ENCODE measurements at places on chromosomes 6 and 20.

DNA sequence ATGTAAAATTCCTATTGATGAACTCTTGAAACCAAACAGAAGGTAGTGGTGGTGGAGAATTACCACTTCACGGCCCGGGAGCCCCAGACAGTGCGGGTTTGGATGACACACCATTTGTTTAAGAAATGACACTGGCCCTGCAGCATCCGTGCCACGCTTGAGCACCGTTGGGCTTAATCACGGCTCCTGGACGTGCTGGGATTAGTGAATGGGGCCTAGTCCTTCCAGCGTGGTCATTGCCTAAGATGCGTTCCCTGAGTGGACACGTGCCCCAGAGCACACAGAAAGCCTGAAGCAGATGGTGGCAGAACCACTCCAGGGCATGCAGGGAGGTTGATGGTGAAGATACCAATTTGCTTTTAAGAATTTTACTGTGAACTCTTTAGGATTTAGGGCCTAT is 14.5 kb downstream of the STX16 start:
- no peak for DNase-seq

GRCh38 chr6:12163149-12163548 is 127.0 kb upstream of the EDN1 start:
- no peak for DNase-seq

- DNase-seq = peak; percentile 54
These were observed 43.9 kb downstream of the CDH4 start for GRCh38 chr20:61295682-61296628.

GRCh38 chr6:33095681-33096080 is 19.9 kb downstream of the HLA-DPB1 start:
- DNase-seq = no peak

DNA sequence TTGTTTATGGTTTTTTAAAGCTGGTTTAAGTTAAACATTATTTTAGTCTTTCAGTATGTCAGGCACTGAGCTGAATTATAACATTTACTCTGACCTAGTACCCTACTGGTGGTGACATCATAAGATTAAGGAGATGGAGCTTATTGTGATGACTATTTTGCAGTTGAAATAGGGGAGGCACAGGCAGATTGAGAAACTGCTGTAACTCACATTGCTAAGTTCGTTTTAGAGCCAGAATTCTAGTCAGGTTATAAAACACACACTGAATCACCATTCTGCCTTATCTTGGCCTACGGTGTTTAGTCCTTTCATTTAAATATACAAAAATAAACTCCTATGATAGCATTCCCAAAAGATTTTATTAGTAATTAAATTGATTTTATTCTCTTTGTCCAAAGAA is 584.1 kb downstream of the TFAP2A start:
- no peak for DNase-seq

DNA sequence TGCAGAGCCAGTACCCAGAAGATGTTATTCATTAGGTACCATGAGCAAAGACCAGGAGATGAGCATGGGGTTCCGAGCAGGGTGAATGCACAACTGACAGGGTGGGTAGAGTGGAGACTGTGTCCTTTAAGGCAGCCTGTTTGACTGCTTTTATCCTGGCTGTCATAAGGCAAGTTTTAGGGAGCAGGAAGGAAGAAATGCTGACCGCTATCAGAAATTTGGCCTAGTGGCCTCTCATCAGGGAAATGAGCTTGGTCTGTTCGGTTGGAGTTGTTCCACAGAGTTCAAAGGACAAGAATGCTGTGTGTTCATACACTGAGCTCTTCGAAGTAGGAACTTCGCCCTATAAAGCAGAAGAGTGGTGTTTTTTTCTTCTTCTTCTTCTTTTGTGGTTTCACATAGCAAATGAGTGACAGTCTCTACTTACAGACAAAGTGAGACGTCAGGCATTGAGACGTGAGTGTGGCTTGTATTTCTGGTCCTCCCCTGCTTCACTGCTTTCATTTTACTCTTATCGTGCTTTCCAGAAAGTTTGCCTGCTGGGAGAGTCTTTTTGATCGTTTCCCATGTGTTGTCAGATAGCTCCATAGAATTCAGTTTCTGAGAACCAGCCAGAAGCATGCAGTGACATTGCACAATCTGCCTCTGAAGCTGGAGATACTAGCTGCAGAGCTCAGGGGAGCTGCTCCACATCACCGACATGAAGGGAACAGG is at the start of gene CASS4:
Gene CASS4, plus strand, starts transcription at position 502 of the 714 bp plus-strand sequence. Its CDS starts 199 bp downstream, at position 701.
- peak; percentile 56 for DNase-seq

DNA sequence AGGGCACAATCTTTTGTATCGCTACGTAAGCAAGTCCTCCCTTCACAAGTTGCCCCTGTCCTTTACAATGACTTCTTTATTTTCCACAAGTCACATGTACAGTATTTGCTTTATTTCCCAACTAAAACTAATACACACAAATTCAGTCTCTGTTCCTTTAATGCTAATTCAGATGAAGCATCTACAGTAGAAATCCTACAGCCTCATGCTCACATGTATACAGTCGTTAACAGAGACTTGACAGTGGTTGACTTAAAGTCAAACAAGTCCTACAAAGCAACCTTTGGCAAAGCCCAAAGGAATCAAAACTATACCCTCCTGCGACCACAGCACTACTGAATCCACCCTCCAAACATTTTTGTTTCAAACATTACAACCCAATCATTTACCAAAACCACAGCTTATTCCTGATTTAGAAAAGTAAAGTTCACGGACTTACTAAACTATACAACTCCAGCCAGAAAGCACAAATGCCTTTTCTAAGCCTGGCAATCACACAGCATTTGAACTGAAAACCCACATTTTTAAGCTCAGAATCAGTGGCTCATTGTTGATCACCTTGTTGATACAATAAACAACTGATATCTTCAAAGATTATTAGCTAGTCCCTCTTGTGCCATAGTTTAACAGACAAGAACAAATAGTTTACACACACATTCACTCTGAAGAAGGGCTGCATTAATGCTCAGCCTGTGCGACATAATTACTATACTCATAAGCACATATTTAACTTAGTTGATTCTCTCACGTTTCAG is 70.9 kb upstream of the NHSL1 start:
- DNase-seq = no peak

DNA sequence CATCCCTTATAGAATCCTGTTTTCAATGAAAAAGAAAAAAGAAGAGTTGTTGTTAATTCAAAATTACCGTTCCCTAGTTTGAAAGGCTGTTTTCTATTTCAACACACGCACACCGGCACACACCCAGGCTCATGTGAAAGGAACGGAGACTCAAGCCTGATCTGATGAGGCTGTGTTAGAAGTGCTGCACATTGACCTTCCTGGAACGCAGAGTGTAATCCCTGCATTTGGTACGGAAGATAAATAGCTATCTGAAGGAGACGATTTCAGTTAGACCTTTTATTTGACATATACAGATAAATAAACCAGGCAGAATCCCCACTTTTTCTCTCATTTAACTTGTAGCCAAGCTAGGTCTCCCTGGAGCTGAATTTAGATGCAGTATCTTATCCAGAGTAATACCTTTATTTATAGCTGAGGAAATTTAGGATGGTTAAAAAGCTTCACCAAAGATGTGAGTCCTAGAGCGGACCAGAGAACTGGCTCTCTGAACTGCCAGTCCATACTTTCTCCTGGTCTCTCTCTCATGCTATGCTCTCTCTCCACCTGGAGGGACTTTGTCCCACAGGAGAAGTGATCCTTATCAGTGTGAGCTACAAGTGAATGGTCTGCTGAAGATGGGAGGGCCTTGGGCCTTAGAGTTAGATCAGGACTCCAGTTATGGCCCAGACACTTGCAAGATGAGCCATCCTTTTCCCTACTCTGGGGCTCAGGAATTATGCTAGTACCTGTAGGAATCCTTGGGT is 30.6 kb downstream of the MAP3K4 start:
- no peak for DNase-seq

DNA sequence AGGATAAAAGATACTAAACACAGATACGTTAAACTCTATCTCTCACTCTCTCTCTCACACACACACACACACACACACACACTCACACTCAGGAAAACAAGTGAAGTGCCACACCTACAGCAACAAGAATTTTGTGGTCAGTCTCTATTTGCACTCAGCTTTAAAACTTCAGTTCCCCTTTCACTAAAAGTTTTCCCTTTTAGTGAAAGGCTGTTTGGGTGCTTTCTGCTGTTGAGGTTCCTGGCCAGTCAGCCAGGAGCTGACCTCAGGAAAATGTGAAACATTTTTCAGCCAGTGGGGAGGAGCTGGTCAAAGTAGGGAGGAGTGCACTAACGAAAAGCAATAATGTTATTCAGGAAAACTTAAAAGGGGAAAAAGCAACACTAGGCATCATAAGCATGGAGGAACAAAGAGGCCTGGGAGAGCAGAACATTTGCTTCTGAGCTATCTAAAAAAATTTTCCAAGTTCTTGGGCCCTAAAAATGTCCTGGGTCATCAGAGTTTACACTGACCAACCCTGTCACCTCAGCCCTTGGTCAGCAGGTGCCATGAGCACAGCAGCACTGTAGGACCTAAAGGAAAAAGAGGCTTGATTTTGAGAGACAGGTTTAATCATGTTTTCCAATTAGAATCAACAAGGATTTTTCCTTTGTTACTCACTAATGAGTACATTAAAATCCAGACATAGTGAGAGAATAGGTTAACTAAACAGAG is 30.7 kb upstream of the NT5E start:
- DNase-seq = no peak

DNA sequence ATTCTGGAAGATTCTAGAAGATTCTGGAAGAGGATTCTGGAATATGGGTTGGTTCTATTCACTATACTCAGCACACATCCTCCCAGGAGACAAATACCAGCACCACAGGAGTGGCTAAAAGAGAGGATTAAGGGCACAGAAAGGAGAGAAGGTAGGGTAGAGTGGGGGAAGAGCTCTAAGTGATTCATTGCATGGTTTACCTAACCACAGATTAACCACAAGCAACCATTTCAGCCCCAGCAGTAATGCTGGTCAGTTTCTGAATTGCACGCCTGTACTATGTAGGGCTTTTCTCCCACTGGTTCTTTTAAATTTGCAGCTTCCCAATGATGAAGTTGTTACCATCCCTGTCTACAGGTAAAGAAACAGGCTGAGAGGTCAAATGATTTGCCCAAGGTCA is 192.7 kb upstream of the PMEPA1 start:
- no peak for DNase-seq

DNA sequence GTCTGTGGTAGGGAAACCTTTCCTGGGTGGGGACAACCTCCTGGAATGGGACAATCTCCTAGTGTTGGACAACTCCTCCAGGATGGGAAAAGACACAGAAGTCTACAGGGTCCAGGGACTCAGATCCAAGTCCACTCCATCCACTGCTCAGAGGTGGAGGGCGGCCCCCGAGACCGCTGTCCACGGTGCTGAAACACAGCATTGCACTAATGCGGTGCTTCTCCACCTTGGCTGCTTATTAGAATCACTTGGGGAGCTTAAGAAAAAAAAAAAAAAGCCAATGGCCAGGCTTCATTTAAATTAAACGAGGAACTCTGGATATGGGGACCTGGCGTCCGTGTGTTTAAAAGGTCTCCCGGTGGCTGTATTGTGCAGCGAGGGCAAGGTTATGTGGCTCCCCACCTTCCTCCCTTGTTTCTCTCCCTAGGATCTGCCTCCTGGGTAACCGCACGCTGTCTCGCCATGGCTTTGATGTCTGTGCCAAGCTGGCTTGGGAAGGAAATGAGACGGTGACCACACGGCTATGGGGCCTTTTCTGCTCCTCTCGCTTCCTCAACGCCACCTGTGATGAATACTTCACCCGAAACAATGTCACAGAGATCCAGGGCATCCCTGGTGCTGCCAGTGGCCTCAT is 12.0 kb downstream of the SLC12A5 start:
- no peak for DNase-seq

DNA sequence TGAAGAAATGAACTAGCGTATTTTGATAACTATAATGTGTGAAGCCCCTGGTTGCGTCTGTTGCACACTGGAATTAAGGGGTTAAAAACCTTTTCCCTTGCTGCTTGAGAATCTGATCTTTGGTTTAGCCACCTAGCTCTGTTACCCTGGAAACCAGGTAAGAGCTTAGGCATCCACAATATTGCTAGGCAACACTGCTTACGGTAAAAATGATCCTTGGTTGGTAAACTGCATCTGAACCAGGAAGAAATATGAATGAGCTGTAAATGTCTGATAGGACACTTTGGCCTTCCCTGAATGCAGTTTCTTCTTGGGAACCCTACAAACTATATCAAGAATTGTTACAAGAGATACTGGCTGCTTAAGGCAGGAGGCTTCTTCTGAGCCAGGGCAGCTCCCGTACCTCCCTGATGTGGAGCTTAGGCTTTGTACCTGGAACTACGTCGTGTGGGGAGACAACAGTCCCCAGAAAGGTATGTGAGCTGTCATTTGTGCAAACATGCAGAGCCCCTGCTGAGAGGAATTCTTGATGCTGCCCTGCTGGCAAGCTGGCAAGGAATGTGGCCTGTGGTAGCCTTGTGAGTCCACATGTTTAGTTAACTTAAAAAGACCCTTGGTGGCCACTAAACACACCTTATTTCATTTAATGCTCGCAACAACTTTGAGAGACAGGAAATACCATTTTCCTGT is 18.4 kb downstream of the UBE3D start:
- DNase-seq = no peak

DNA sequence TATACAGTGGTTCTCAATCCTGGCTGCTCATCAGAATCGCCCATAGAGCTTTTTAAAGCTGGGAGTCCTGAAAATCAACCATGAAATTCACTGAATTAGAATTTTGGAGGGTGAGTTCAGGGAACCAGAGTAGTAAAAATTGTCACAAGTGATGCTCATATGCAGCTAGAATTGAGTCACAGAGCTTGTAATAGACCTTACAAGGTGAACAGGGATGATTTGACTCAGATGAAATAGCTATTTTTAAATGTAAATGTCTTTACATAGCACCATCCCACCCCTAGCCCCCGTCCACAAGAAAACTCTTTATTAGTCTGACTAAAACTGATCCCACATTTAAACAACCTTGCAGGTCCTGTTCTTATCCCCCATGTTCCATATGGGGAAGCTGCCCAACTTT is 531.7 kb downstream of the LMBRD1 start:
- no peak for DNase-seq

DNA sequence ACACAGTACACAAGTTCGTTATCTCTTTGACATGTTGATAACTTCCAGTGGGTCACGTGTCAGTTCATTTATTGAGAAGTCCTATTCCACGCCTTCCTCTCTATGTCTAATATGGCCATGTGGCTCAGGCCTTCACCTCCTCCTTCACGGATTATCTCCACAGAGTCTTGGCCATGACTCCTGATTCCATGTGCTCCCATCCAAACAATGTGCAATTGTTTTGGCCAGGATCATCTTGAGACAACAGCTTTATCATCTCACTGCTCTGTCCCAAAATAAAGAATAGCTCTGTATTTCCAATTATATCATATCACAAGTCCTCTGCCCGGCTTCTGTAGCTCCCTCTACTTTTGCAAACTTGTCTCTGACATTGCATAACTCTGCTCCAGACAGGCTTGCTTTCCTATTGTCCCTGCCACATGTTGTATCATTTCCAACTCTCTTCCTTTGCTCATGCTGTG is 11.1 kb upstream of the TXNDC5 start:
- DNase-seq = no peak

- DNase-seq = no peak
These were observed 27.4 kb downstream of the RREB1 start for GRCh38 chr6:7134999-7135745.

DNA sequence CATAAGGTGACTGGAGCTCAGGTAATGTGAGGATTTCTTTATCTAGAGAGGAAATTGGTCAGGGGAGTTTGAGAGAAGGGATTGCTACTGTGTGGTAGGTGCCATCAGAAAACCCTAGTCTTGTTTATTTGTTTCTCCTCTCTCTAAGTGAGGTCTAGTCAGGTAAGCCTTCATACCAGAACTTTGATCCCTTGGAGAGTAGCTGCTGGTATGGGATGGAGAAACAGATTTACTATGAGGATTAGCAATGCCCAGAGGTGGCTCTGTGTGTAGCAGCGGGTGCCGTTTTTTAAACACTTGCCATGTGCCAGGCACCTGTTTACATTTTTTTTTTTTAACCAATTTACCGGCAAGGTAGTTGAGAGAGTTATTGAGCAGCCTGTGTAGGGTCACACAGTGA is 19.5 kb downstream of the CMTR1 start:
- no peak for DNase-seq
